ENCODE measurements at places on chromosomes 6 and 20.
A peak's percentile ranks its signal among the peaks of the same experiment; 100 is the strongest.

- no peak for DNase-seq
Observed at GRCh38 chr20:46085179-46085851, 4.4 kb downstream of the NCOA5 start.

DNA sequence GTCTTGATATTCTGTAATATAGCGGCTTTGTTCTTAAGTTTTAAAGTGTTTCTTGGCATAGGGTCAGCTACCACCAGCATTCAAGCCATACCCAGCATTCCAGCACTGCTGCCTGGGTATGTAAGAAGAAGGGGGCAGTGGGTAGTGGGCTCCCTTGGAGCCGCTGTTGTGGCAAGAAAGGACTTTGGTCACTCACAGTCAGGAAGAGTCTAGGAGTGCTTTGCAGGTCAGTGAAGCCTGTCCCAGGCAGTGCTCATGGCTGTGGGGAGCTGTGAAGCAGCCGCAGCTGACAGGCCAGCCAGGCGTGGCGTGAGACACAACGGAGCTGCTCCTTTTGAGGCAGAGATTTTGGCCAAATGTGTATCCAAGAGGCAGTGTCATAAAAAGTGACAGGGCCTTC is 512.0 kb downstream of the CDKAL1 start:
- DNase-seq = no peak

GRCh38 chr20:23476015-23476754 is 14.7 kb upstream of the CST8 start:
- no peak for DNase-seq

DNA sequence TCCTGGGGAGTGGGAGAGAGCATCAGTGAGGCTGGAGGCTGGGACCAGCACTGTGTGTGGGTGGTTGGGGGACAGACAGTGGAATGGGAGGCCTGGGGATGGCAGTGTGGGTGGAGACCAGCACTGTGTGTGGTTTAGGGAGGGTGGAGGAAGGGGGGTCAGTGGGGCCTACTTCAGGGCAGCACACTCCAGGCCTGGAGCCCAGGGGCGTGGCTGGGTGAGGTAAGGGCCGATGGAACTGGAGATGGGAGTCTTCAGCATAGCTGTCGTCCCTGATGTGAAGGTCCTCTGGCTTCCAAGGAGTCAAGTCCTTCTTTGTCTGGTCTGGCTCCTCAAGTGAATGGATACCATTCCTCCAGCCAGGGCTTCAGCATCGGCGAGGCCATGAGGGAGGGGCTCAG is 18.6 kb downstream of the KCNK17 start:
- no peak for DNase-seq

DNA sequence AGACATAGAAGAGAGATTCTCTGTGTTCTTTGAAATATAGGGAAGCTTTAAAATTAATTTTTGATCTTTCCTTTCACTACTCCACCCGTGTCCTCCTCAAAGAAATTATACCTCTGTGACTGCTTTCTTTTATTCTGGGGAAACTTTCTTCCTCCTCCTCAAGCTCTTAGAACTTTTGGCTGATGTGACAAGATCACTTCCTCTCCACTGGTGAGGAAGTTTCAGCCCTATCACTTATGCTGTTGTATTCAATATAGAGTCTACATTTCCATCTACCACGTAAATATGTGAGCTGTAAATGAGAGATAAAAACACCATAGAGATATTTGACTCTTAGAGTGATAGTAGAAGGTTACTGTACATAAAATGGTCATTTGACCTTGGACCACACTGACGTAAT is 141.9 kb upstream of the SASH1 start:
- DNase-seq = no peak

- no peak for DNase-seq
Observed at GRCh38 chr20:23419995-23420901, 1.0 kb downstream of the NAPB start.

GRCh38 chr20:61967300-61967699 is 98.4 kb downstream of the TAF4 start:
- DNase-seq = no peak

DNA sequence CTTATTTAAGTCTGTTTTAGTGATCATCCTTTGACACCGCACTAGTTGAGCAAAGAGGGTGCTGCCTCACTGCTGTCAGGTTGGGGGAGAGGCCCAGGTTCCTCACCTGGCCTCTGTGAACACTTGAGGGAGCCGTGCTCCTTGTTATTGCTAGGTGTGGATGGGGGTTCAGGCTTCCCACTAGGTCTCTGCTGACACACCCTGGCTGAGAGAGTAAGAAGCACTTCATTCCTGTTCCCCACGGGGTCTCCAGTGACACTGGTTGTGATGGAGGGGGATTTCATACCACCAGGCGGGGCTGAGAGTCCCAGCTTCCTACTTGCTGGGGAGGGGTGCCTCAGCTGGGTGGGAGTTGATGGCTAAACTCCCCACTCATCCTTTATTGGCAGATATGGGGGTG is 11.1 kb upstream of the NOTCH4 start:
- DNase-seq = no peak

DNA sequence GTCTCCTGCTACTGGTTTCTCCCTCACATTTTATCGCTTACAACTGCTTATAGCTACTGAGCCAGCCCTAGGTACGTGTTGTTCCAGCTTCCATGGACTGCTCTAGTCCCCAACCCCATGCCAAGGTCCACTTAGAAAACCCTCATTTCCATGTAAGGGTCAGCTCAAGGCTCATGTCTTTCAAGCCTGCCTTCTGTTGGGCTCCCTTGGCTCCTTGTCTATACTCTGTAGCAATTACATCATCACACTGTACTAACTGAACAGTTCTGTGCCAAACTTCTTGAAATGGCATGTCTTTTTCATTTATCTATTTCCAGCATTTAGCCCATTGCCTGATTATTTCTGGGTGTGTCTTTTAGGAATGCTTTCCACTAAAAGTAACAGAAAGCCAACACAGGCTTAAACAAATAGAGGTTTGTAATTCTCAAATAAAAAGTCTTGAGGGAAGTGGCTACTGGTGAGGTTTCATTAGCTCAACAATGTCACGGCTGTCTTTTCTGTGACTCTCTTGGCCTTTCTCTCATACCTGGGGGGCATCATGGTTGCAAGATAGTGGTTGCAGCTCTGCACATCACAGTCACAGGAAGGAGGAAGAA is 317.6 kb downstream of the TPBG start:
- DNase-seq = no peak

DNA sequence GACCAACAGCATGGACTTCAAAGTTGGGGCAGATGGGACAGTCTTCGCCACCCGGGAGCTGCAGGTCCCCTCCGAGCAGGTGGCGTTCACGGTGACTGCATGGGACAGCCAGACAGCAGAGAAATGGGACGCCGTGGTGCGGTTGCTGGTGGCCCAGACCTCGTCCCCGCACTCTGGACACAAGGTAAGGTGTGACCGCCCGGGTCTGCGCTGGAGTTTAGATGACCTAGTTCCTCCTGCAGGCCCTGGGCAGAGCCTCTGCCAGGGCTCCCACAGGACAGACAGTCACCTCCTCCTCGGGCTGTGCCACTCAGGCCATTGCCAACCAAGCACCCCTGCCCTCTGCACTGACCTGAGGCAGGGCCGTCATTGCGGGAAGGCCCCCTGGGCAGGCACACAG is 322.1 kb downstream of the TAF4 start:
- no peak for DNase-seq

DNA sequence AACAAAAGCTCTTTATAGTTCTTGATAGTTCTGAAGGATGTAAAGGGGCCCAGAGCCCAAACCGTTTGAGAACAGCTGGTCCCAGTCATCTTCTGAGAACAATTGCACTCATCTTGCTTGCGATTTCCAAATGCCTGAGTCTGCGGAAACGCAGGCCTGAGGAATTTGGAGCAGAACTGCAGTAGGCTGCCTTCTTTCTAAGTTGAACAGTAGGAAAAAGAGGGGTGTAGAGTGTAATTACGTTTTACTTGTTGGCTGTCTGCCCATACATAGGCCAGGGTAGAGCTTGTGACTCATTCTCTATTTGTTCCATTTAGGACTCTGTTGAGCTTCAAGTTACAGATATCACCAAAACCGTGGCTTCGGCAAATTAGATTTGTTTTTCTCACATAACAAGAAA is 42.0 kb upstream of the KIF16B start:
- DNase-seq = no peak

GRCh38 chr6:123159861-123160260 is 163.8 kb downstream of the CLVS2 start:
- DNase-seq = no peak

DNA sequence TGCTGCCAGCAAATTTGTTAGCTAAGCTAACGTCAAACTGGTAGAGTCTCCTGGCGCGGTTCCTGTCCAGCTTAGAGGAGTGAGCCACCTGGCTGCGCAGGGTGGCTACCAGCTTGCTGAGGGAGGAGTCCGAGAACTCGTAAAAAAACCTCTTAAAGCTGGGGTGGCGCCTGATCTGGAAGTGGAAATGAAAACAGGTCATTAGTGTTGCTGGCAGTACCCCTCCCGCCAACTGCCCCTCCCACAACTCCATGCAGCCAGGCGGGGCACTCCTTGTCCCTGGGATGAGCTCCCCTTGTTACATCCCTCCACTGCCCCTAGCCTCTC is 17.3 kb downstream of the BNIP5 start:
- peak; percentile 74 for DNase-seq

DNA sequence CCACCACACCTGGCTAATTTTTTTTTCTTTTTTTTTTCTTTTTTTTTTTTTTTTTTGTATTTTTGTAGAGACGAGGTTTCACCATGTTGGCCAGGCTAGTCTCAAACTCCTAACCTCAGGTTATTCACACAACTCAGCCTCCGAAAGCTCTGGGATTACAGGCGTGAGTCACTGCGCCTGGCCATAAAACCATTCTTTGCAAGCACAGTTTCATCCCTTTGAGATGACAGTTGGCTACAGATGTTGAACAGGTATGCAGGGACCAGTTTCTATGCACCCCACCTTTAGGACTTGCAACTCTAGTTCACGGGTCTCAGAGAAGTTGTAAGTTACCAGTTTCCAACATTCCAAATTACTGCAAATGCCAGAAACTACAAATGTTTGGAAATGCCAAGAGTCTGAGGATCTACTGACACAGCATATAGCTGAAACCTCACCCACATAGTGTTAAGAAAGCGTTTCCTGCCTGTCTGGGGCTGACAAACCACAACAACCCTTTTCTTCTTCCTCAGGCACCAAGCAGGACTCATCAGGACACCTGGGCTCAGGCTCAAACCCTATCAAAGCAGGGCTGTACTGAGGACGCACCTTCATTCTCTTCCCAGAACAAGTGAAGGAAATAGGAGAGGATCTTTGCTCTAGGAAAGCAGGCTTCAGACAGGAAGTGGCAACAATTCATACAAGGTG is 22.9 kb downstream of the ARHGAP18 start:
- no peak for DNase-seq

GRCh38 chr20:688809-689212 is 13.2 kb upstream of the SCRT2 start:
- DNase-seq = no peak

- DNase-seq = no peak
Observed at GRCh38 chr6:89862273-89862672, 32.0 kb upstream of the GJA10 start.

DNA sequence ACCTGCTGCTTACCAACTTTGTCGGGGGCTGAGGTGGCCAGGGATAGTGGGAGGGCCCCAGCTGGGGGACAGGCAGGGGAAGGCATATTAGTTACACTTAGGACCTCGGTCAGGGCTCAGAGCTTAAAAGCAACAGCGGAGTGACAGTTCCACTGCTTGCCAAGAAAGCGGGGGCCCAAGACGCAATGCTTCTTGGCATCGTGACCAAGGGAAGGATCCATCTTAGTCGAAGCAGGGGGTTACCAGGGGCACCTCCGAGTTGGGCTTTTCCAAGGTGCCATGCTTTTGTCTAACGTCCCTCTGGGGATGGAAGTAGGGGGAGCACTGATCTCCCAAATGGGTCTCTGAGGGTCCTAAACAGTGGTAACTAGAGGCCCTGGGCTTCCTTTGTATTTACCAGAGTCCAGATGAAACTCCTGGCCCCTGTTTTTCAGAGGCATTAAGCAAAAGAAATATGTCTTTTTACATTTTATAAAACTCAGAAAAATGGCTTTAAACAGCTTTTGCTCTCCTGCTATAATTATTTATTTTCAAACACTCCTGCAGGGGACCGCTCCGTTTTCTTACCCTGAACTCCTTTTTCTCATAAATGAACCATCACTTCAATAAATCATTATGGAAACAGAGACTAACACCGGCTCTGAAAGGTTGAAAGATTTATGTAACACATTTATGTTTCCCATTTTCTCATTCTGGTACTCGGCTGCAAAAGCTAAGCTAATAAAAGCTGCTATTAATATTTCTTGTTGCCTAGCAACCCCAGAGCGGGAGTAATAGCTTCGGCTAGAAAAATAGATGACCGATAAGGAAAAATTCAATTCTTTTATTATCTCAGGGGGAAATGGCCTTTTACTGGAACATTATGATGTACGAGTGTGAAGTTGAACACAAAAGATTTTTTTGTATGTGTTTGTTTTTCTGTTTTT is 100.4 kb downstream of the TOX2 start:
- DNase-seq = no peak

- DNase-seq = no peak
Observed at GRCh38 chr6:142014515-142014914, 118.2 kb upstream of the GJE1 start.

GRCh38 chr6:43220439-43220951 is 8.8 kb downstream of the DNPH1 start:
- DNase-seq = no peak

GRCh38 chr6:136415351-136416007 is 125.8 kb upstream of the BCLAF1 start:
- no peak for DNase-seq

GRCh38 chr20:38144974-38145728 is 19.9 kb downstream of the TGM2 start:
- DNase-seq = no peak

DNA sequence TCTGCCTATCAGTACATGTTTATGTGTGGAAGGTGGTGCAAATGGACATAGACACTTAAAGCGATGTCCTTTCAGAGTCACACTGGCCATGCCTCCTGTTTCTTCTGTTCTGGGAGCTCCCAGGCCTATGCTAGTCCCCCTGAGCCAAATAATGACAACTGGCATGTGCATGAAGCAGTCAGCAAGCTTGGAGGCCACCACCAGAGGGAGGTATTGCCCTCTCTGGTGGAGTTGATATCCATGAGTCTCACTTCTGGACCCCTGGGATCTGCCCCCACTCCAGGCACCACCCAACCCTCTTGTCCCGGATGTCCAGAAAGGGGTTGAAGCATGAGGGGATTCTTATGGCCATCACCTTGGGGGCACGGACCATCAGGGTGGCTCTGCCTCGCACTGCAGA is 172.2 kb downstream of the AIG1 start:
- no peak for DNase-seq

- no peak for DNase-seq
Observed at GRCh38 chr6:125231574-125232343, 70.0 kb downstream of the HDDC2 start.
